ENCODE measurements at places on chromosomes 2 and 18.

DNA sequence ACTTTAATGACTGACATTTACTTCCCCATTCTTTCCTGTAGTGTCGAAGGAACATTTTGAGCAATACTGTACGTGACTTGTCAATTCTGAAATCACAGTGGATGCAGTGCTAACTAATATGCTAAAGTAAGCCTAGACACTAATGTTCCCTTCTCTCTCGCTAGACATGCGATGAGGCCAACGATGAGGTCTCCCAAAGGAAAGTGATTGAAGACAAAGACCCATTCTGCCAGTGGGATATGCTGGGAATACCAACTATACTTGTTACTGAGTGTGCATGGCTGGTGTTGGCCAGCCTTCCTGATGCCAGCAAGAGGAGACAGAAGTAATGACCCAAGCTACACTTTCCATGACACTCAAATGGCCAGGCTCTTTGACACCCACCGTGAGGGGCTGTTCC lies 2.5 kb upstream of the SERPINE2 start:
- DNase-seq = no peak

DNA sequence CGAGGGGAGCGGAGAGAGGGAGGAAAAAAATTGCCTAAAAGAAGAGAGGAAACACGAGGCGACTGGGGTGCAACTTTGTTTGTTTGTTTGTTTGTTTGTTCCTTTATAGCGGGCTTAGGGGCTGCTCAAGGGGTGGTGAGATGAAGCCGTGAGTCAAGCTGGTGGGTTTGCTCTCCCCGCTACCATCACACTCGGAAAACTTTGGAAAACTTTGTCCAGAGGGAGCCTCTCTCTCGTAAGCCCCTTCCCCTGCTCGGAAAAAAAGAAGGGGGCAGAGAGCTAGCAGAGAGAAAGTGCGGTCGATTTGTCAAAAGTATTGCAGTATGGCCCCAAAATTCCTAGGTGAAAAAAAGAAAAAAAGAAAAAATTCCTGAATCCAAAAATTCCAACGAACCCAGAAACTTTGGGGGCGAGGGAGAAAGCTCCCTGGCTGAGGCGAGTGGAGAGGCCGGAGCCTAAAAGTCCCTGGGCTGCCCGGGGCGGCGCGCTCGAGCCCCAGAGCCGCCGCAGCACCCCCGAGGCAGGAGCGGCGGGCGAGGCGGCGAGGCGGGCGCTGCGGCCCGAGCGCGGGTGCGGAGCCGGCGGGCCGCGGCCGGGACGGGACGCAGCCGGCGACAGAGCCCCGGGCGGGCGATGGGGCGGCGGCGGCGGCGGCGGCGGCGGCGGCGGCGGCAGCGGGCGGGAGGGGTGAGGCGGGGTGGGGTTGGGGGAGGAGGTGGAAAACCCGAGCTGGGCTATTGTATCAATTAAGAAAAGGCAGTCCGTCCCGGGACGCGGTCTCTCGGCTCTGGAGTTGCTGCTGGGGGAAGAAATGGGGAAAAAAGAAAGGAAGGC lies 558 bp upstream of the CYP26B1 start:
- DNase-seq = no peak

DNA sequence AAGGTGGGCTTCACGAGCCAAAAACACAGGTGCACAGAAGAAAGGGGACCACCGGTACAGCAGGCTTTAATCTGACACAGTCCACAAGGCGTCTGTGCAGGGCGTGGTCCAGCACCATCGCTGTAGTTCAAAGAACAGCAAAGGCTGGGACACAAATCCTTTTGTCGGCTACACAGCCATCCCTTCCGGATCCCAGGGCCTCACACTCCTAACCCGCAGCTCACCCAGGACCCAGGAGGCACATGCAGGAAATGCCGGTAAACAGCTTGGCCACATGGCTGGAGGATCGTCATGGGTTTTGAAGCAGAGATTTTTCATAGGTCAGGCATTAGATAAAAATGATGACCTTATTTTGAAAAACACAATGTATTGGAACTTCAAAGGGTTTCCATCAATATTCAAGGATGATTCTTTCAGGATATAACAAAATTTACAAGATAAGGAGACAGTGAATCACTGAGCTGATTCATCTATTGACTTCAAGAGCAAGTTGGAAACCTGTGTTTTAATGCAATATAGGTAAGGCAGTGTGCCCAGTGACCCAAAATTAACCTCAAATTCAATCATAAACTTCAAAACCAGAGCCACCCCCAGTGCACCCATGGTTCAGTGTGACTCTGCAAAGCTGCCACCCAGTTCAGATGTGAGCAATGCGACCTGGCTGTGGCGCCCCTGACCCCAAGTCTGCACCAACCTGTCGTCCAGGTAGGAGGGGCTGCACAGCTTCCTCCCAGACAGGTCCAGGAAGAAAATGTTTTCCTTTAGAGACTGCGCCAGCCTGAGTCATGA lies 74.4 kb downstream of the TMEM18 start:
- no peak for DNase-seq

- no peak for DNase-seq
Measured at GRCh38 chr2:181989099-181989498, 3.4 kb downstream of the PPP1R1C start.

- DNase-seq = no peak
Measured at GRCh38 chr2:112840068-112840445, 3.5 kb upstream of the IL1B start.

DNA sequence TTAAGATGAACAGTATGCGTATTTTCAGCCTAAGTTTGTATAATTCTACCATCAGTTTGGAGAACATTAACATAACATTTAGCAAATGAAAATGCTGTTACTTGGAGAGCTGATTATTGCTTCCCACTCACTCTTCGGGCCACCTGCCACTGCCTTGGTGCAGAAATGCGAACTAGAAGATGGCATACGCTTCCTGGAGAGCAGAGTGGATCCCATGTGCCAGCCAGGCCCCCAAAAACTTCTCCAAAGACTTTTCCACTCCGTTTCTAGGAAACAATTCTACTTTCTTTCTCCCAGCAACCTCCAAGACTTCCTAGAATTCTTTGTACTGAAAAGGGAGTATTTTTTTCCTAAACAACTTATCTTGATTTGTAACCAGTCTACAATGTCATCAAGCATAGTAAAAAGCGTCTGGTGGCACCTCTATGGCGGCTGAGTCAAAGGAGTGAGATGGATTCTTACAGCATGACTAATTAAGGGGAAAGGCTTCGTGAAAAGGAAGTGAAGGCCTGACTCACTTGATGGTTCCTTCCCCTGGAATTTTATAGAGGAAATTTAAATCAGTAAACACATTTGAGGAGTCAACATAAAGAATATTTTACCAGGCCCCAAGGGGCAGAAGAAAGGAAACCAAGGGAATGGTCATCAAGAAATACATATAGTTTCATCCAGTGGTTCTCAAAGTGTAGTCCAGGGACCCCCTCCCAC lies 36.6 kb downstream of the FEZ2 start:
- peak; percentile 98 for DNase-seq

DNA sequence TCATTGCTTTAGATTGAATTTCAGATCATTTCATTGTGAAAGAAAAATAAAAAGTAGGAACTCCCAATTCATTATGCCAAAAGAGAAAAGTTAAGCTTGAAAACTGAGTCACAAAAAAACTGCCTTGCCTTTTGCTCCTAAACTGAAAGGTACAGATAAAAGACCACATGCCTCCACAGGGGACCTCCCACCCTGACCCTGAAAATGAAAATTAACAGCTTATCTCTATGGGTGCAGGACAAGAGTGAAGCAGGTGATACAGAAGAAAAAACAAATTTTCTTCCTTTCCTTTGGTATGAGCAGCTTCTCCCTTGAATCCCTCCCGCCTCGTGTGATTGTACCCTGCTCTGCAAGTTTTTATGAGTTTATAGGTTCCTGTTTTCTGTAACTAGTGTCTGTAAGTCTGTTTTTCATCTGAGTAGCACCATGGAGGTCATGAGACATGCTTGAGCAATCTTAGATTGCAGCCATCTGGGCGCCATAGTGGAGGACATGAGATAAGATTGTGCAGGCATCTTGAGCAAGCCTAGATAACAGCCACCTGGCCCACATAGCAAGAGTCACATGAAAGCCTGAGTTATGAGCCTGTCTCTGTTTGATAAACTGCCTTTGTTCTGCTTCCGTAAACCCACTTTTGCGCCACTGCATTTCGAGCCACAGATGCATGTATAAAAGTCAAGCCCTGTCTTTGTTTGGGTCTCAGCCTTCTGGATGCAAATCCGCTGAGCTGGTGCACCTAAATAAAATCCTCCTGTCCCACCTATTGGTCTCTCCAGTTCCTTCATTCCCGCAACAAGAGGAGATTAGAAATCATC lies 56.2 kb upstream of the DYNC1I2 start:
- no peak for DNase-seq

DNA sequence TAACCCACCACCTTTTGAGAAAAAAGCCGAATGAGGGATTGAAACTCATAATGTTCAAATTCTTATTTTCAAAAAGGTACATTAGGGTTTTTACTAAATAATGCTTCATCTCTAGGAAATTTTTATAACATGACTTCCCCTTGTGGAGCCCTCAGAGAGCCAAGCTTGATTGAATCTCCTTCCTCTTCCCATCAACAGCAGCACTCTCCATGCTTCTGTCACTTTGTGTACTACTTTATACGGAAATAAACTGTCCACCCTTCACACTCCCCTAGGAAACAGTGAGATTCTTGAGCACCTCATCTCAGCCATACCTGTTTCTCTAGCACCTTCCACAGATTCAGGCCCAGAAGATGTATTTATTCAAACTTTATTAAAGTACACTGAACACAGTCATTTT lies 51.8 kb downstream of the TFPI start:
- no peak for DNase-seq

DNA sequence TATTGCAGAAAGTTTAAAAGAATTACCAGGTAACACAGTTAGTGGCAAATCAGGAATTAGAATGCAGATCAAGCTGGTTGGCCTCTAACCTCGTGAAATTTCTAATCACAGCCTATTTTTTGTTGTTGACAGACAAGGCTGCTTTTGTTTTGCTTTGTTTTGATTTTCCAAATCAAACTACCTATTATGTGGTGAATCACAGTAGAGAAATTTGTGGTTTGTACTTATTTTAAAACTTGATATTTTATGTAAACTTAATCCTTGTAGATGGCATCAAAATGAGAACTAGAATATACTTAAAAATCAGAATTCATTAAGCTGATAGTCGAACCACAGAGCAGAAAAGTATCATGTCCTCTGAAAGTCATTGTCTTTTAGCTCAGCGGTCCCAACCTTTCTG lies 258.1 kb downstream of the CTNNA2 start:
- no peak for DNase-seq

DNA sequence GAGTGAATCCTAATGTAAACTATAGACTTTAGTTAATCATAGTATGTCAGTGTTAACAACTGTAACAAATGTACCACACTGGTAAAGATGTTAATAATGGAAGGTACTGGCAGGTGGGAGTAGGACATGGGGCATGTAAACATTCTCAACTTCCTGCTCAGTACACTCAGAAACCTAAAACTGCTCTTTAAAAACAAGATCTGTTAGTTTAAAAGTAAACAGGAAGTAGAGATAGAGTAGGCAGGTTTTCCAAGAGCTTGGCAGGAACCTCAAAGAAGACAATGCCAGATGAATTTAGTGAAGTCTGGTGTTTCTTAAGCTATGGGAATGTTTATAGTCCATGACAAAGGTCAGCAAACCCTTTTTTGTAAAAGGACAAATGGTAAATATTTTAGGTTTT lies 46.6 kb downstream of the CCDC138 start:
- peak; percentile 8 for DNase-seq

DNA sequence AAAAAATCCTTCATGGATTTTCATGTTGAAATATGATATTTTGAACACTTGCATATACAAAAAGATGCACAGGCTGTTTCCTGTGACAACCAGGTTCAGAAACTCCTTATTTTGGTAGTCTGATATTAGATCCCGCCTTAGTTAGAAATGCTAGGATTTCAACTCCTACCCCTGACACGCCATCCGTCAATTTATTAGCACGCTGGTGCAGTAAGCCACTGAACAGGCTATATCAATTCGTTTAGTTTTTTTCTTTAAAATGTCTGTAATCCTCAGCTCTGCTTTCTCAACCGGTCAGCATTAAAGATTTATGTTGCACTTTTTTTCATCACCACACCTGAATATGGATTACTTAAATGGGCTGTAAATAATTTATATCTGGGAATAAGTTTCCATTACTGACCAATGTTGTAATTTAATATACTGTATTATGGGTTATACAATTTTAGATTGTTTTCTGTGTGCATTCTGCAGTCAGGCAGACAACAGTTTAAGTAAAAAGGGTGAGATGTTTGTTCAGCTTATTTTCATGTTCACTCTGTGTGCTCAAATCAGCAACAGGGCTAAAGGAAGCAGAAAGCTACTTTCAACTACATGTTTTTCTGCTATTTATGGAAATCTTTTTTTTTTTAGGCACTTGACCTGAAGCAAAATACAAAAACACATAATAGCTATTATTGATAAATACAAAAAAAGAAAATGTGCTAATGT lies 227.7 kb downstream of the ARHGAP15 start:
- no peak for DNase-seq

DNA sequence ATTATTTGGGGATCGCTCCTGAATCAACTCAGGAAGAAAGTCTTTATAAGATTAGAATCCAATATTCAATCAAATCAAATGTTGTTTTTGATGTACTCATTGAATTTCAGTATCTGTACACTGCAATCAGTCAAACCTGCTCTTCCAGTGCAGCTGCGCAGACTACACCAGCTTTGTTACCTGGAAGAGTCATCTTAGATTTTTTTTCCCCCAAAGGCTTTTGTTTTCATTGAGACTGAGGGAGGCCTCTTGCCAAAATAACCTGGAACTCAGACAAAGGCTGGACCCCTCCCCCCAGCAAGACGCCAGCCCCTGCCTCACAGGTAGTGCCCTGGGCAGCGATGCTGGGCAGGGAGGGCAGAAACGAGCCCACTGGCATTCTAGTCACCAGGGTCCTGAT lies 74.8 kb downstream of the ARHGEF4 start:
- no peak for DNase-seq

DNA sequence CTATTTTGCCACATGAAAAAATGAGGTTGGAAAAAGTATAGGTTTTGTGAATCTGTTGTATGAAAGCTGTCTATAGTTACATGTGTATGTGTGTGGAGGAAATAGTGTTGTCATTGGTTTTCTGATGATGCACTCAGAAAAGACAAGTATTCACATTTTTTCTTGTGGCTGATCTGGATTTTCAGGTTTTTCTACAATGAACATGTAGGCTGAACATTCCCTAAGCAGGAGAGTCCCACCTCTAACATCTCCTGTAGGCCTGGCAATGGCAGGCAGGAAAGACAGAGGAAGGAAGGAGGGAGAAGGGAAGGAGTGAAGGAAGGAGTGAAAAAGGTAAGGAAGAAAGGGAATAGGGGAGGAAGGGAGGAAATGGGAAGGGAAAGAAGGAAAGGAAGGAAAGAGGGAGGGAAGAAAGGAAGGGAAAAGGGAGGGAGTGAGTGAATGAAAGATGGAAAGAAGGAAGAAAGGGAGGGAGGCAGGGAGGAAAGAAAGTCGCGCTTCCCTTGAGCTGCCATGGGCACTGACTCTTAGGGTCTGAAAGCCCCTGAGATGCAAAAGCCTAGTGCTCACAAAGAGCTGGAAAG lies 495 bp upstream of the IL36RN start:
- no peak for DNase-seq

DNA sequence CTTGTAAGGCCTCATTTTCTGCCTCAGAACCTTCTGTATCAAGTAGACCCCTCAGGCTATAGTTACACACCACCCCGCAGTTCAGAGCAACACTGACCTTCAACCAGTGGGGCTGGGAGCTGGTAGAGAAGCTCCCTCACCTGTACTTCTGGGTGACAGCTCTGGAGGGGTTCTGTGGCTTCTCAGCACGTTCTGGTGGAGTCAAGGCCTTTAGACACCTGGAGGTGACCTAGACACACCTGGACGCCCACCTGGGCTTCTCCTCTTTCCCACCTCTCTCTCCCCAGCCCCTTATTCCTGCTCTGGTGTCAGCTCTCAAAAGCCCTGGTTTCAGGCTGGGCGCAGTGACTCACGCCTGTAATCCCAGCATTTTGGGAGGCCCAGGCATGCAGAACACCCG lies 7.3 kb upstream of the CIB4 start:
- DNase-seq = no peak

- DNase-seq = peak; percentile 85
Measured at GRCh38 chr2:187429989-187430388, 18.1 kb downstream of the CALCRL start.
